ENCODE measurements at places on chromosomes 3 and 15.

DNA sequence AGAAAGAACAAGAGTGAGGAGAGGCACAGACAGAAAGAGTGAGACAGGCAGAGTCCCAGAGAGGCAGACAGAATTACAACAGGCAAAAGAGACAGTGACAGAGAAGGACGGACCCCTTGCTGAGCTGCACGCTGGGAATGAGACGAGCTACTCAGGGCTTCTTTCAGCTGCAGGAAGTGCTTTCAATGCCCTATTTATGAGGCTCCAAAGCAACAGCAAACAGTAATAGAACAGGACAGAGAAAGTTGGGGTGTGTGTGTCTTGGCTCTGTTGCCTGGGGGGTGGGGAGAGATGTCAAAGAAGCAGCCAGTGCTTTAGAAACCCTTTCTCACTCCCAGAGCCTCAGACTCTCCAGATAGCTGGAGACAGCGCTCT, 502 bp upstream of the TIMP4 start:
- no peak for DNase-seq

GRCh38 chr3:197151580-197151979, 122.0 kb upstream of the MELTF start:
- no peak for DNase-seq

DNA sequence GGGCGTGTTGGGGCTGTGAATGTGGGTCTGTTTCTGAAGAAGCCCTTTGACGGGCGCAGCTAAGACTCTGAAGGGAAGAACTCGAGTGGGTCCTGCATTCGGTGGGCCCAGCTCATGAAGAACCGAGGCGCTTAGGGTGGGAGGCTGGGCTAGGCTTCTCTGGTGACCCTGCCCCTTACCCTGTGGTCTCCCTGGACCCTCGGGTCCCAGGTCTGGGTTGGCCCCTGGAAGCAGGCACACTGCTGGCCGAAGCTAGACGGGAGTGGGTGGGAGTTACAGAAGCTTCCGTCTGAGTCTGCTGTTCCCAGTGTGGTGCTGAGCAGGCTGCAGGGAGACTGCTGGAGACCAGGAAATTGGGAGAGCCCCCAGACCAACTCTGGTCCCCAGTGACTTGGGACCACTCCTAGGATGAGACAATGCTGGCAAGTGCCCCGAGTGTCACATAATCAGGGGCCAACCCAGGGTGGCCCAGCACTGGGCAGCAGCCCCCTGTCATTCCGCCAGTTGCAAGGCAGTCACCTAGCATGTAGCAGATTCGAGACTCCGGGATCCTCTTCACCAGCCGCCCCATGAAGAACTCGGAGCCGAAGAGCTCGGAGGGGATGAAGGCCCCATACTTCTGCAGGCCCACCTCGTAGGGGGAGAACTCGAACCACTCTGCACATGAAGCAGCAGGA, 16.7 kb upstream of the EHD4 start:
- no peak for DNase-seq

- no peak for DNase-seq
Measured at GRCh38 chr15:101003706-101004105, 84.5 kb downstream of the LRRK1 start.

- no peak for DNase-seq
Measured at GRCh38 chr15:77440378-77440999, 19.8 kb downstream of the HMG20A start.

DNA sequence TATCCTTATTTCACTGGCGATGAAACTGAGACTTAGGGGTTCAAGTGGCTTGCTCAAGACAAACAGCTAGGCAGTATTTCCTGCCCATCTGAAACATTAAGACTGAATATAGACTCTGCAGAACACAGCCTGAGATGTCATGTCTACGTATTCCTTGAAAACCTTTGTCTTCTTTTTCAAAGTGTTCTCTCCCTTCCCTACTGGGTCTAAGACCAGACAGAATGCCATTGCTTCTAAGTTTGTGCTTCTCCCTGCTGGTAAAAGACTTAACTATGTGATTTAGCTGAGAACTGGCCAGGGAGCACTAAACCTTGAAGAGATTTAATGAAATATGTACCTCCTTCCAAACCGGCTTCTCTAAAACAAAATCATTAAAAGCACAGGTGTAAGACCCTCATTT, 9.9 kb downstream of the BCL6 start:
- DNase-seq = no peak

- DNase-seq = no peak
Measured at GRCh38 chr3:122506450-122506849, 8.3 kb downstream of the KPNA1 start.

GRCh38 chr3:172213200-172213599, 173.8 kb downstream of the FNDC3B start:
- DNase-seq = peak; percentile 31

DNA sequence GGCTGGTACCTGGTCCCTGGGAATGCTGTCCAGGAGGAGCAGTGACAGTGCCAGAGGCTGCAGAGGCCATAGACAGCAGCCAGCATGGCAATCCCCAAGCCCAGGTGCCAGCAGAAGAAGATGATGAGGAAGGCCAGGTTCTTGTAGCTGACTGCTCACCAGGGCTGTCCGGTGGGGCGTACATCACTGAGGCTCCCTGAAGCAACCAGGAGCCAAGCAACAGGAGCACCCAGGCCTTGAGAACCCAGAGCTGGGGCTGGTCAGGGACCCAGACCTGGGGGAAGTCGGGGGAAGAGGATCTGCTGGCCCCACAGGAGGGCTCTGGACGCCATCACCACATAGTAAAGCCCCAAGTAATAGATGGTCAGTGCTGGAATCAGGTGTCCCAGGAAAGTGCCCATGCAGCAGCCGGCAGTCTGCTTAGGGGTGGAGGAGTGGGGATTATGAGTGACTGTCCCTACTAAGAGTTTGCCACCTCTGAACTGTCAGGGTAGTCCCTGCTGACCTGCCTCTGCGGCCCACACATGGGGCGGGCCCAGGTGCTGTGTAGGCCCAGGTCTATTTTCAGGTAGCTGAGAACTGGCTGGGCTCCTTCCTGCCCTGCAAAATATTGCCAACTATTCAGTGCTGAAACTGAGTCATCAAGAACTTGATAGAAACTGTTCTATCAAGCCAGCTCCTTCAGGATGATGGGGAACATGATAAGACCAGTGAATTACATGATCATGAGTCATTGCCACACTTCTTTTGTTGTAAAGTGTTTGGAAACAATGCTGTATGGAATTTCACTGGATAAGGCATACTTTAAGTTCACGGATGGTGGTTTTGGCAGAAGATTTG, 68.7 kb downstream of the CHRD start:
- no peak for DNase-seq

GRCh38 chr3:73143401-73143800, 81.9 kb downstream of the EBLN2 start:
- DNase-seq = no peak

- no peak for DNase-seq
Measured at GRCh38 chr3:156273111-156273694, 152.8 kb downstream of the KCNAB1 start.

DNA sequence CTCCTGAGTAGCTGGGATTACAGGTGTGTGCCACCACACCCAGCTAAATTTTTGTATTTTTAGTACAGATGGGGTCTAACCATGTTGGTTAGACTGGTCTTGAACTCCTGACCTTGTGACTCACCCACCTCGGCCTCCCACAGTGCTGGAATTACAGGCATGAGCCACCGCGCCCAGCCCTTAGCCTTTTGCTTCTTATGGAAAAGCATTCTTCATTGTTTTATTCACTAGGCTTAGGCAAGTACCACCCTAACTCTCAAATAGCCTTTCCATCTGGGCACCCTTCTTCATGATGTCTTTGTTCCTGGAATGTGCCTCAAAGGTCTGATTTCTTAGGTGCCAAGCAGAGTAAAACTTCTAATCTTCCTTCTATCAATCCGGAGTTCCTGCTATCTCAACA, 641.8 kb downstream of the FHIT start:
- DNase-seq = no peak

DNA sequence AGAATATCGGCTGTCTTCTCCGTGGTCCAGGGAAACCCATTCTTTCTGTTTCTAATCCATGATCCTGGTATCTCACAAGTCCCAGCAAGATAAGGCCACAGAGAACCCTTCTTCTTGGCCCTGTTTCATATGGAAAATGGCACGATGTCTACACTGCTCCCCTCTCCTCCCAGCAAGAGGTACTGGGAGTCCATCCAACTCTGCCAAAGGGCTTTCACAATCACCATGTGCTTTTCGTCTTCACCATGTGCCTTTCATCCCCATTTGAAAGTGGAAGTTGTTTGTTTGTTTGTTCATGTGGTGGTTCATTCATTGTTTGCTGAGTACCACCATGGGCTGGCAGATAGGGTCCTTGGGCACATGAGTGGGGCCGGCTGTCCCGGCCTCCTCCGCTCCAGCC, 5.5 kb downstream of the ITIH3 start:
- DNase-seq = no peak

DNA sequence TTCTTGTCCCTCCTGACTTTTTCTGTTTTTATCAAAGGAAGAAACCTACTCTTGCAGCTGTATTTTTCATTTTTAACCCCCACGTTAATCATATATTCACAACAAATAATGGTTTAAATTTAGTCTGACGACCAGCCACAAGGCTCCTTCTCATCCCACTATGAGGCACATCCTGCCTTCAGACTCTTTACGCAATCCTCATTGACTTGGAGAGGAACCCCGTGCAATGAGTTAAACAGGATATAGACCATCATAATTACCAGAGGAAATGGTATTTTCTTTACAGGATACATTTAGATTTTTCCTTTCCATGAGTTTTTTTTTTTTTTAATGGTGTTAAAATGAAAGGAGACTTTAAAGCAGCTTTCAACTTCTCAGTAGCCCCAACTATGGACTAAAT, 68.5 kb downstream of the WWTR1 start:
- DNase-seq = no peak

DNA sequence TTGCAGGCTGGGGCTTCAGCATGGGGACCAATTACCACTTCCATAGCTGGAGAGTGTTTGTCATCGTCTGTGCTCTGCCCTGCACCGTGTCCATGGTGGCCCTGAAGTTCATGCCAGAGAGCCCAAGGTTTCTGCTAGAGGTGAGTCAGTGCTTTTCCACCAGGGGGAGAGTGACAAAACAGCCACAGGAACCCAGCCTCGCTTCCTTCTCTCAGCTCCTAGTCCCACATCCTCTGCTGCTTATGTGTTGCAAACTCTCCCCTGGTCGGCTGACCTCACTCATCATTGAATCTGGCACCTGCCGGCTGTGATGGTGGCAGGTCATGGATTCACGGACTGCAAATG, 158.3 kb downstream of the SV2B start:
- peak; percentile 22 for DNase-seq

DNA sequence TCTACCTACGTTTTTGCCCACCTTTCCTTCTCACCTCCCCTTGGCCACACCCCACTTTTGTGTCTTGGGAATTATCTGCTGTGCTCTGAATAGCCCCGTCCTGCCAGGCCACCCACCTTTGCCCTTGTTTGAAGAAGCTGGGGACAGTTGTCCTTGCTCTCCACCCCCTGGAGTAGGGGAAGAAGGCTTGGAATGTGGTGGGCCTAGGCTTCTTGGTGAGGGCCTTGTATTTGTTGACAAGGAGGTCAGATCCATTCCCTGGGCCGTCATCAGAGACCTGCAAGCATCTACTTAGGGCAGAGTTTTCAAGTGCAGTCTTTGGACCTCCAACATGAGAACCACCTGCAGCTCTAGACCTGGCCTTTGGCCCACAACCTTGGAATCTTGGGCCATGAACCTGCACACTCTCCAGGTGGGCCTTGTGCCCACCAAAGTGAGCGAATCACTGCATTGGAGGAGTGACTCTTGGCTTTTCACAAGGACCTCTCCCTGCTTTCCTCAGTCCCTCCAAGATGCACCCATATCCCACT, 160.6 kb downstream of the APBA2 start:
- DNase-seq = no peak

GRCh38 chr15:67083135-67083762, 17.8 kb downstream of the SMAD3 start:
- DNase-seq = peak; percentile 39

DNA sequence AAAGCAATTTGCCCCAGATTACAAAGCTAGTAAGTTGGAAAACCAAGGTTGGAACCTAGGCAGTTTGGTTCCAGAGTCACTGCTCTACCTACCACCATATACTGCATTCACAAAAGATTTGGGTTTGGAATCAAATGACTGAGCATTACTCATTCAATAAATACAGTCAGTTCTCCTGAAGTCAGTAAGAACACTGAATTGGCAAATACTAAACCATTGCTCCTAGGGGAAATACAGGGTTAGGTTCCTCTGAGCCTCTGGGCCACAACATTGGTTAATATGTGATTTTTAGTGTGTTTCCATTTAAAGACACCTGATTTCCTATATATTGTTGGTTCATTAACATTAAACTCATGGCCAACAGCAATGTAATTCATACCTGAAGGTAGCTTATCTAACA, 2.1 kb upstream of the EIF5A2 start:
- no peak for DNase-seq

- DNase-seq = no peak
Measured at GRCh38 chr3:112948346-112948838, 26.5 kb downstream of the CD200R1 start.

DNA sequence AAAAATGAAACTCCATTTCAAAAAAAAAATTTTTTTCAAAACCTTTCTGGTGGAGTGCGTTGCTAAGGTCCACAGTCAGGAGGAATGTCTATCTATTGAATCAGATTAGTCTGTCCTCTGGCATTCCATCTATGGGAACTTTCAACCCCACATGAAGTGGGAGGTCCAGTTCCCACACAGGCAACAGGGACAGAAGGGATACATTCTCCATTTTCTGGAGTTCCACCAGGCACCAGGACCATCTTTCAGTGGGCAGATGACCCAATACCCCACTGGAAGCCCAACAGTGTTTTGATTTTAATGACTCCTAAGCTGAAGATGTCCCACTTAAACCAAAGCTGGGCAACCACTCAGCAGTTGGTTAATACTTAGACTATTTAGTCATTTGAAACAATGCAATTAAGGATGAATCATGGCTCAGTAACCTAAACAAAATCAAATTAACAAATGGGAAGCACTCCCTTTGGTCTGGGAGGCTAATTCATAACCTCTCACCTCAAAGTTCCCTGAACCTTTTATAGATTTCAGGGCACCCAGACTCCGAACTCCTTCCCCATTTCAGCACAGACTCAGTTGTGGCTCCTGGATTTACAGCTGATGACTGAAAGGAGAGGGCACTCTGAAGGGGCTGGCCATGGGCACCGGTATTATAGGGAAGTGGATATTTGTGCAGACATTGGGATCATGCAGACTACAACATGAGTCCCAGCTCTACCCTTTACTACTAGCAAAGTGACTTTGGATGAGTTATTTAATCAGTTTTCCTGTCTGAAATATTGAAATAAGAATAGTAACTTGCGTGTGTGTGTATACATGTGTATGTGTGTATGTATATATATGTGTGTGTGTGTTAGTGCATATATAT, 264.3 kb upstream of the LRTM1 start:
- DNase-seq = no peak

GRCh38 chr15:74839526-74840395, 3.2 kb downstream of the ULK3 start:
- no peak for DNase-seq

GRCh38 chr3:13143381-13144004, 70.3 kb upstream of the IQSEC1 start:
- no peak for DNase-seq

GRCh38 chr3:197730200-197730599, 6.5 kb downstream of the RUBCN start:
- no peak for DNase-seq

GRCh38 chr3:100384733-100385525, 16.0 kb downstream of the TOMM70 start:
- DNase-seq = no peak

- no peak for DNase-seq
Measured at GRCh38 chr3:2535206-2535605, 436.5 kb downstream of the CNTN4 start.

GRCh38 chr15:87573039-87573438, 683.5 kb downstream of the NTRK3 start:
- no peak for DNase-seq
